ENCODE measurements at places on chromosomes 2 and 18.

- no peak for DNase-seq
Measured at GRCh38 chr18:12254136-12254819, at the start of gene CIDEA. CIDEA (plus strand) TSS chr18:12254361; CDS start chr18:12254384, 23 bp downstream.

- DNase-seq: no peak
Measured at GRCh38 chr2:27369471-27370025, 590 bp downstream of the EIF2B4 start.

DNA sequence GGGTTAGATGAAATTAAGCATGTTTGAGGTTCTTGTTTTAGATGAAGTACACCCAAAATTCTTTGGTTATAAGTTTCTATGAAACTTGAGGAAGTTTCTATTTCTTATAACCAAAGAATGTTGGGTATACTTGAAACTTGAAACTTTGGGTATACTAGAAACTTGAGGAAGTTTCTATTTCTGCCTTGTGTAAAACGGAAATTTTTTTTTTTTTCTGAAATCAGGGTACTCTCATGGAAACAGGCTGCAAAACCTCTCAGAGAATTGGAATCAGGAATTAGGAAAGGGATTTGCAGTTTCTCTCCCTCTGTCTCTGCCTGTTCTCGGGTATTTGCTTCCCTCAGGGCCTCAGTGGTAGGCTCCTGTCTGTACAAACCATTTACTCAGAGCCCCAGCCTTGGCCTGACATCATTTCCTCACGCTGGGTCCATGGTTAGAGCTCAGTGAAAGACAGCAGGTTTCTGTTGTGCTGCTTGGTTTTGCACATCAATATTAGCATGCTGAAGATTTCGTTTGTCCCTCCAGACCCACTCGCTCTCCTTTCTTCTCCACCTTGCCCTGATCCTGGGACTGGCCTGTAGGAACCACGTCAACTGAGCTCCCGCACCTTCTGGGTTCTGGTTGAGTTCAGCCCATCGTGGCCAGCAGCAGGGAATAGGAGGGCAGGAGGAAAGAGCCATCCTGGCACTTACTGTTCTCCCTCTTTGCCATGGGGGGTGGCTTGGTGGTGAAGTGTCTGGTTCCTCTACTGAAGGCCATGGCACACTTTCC, 106.4 kb downstream of the POLR1A start:
- DNase-seq: no peak

DNA sequence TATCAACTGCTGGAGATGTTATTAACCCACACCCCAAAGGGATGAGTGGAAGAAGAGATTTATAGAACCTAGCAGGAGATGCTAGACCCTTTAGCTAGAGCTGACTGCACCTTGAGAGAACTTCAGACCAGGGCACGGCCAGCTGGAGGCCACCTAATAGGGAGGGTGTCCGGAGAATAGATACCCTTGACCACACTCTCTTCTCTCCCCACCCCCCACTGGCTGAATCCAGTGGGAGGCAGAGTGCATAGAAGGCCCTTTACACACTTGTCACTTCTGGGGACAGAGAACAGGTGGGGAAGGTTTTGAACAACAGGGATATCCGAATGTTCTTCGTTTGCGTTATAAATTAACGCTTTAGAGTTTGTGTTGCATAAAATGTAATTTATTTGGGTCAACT, 84.6 kb downstream of the PHLPP1 start:
- no peak for DNase-seq

Data from psoas muscle (tissue), 8 donors.